ENCODE measurements at places on chromosomes 1 and 21. TPM values are rescaled to one million over a fixed set of nuclear protein-coding genes. Genes with fewer than 3 reads are reported as not detected.

The MACF1 gene
- 325 TPM for total RNA-seq

The TOR3A gene
- total RNA-seq, result 32.8 TPM

The HAO2 gene
- total RNA-seq, result 0.66 TPM

The AIRE gene
- not detected for total RNA-seq

The ZNF648 gene
- not detected for total RNA-seq

The CD101 gene
- 0.32 TPM for total RNA-seq

The NTRK1 gene
- 0.16 TPM for total RNA-seq

The LIN28A gene
- not detected for total RNA-seq

The ESRRG gene
- 9.1 TPM for total RNA-seq
